ENCODE measurements at places on chromosomes 3 and 15. TPM values are rescaled to one million over a fixed set of nuclear protein-coding genes. Genes with fewer than 3 reads are reported as not detected.

DNA sequence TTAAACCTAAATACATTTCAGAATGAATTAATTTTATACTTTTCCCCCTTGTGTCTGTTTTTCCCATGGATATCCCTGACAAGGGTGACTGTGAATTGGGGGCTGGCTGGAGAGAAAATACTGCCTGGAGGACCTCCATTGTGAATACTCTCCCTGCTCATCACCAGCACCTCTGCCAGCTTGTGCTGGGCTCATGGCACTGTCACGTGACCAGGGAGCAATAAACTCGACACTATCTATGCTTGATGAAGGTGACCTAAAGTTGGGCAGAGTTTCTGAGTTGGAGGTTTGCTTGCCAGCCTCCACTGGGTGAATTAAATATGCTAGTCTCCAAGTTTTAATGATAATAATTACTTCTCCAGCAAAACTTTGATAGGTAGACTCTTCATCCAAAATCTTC, 189.5 kb downstream of the SPATA16 start:
- no peaks in the 10 kb centered on the region for H3K27me3 ChIP-seq
- no peaks in the 10 kb centered on the region for H3K4me1 ChIP-seq
- no peak for DNase-seq

DNA sequence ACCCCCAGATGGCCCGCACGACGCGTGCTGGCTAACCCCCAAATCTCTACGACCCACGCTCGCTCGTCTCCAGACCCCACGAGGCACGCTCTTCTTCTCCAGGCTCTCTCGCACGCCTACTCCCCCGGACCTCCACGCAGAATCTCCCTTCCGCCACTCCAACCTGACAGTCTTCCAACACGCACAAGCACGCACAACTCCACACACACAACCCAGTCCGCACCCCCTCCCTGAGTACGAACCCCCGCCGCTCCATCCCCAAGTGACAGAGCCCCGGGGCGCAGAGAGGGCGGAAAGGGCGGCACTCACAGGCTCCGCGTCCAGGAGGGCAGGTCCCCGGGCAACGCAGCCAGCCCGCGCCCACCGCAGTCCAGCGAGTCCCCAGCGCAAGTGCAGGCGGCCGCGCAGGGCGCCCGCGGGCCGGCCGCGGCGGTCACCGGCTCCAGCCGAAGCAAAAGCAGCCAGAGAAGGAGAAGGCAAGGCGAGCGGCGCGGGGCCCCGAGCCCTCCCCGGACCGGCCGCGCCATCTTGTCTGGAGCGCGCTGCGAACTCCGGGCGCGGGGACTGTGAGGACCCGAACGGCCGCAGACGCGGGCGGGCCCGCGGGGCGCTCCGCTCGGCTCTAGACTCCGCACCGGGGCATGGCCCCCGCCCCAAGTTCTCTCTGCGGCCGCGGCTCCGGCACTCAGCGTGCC, 794 bp downstream of the LRIG1 start:
- H3K27me3 ChIP-seq = peaks cover 18% of the 10 kb centered on the region
- no peak overlapping the region for H3K27ac ChIP-seq
- H3K4me1 ChIP-seq = peaks cover 4% of the 10 kb centered on the region
- H3K4me3 ChIP-seq = peak overlapping the region; percentile 81
- DNase-seq = peak; percentile 68
- no peaks in the 10 kb centered on the region for H3K36me3 ChIP-seq

DNA sequence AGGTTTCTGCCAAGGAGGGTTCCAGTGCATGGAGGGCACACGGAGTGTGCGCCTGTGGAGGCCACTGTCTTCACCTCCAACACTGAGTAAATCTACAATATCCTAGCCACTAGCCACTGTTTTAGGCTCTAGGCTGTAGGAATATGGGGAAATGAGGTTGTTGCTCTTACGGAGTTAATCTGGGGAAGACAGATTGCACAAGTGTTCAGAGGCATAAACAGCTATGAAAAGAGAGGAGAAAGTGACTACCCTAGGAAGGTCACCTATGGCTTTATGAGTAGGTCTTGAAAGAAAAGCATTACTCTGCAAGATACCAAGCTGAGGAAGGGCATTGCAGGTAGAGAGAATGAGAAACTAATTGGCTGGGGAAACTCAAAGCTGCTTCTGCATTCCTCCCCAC, 85.7 kb downstream of the CYP19A1 start:
- peaks cover 12% of the 10 kb centered on the region for H3K4me1 ChIP-seq
- no peaks in the 10 kb centered on the region for H3K36me3 ChIP-seq
- H3K4me3 ChIP-seq = no peak overlapping the region
- no peaks in the 10 kb centered on the region for H3K27me3 ChIP-seq
- H3K27ac ChIP-seq = no peak overlapping the region

RTF1 gene
- 61.7 TPM for polyA plus RNA-seq

- H3K27ac ChIP-seq = peak overlapping the region; percentile 33
- peak; percentile 62 for DNase-seq
- 0 out of 2 replicates have a peak, but pooled peaks cover 3% of the 10 kb centered on the region for H3K4me1 ChIP-seq
- no peaks in the 10 kb centered on the region for H3K36me3 ChIP-seq
Measured at GRCh38 chr3:10242182-10243065, 5.8 kb upstream of the TATDN2 start.

- H3K4me1 ChIP-seq = no peaks in the 10 kb centered on the region
- H3K27ac ChIP-seq = no peak overlapping the region
- no peak for DNase-seq
- H3K27me3 ChIP-seq = no peaks in the 10 kb centered on the region
- H3K36me3 ChIP-seq = no peaks in the 10 kb centered on the region
- H3K4me3 ChIP-seq = no peak overlapping the region
Measured at GRCh38 chr15:53397041-53397616, 362.3 kb downstream of the WDR72 start.

- H3K4me3 ChIP-seq = no peak overlapping the region
- no peaks in the 10 kb centered on the region for H3K27me3 ChIP-seq
- DNase-seq = peak; percentile 20
- H3K4me1 ChIP-seq = peaks cover 15% of the 10 kb centered on the region
Measured at GRCh38 chr3:194536871-194537637, 50.3 kb upstream of the ATP13A3 start.

- no peak for DNase-seq
- no peaks in the 10 kb centered on the region for H3K4me1 ChIP-seq
- H3K27me3 ChIP-seq = no peaks in the 10 kb centered on the region
- H3K36me3 ChIP-seq = peaks cover 13% of the 10 kb centered on the region
- H3K27ac ChIP-seq = no peak overlapping the region
Measured at GRCh38 chr3:38018296-38019266, 10.9 kb downstream of the PLCD1 start.

DNA sequence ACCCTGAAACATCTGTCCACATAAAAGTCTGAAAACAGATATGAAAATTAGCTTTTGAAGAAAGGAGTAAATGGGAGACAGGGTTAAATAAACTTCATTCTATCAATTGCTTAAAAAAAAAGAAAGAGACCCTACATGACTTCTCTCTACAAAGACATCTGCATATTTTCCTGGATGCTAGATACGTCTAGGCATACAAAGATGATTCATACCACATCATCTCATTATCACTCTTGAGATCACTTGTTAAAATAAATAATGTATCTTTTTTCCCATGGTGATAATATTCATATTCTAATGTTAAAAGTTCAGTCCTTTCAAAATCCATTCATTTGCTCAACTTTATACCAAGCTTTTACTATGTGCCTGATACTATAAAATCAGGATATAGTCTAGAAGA, 295.8 kb downstream of the MAGI1 start:
- H3K4me3 ChIP-seq = no peak overlapping the region
- H3K36me3 ChIP-seq = no peaks in the 10 kb centered on the region
- H3K4me1 ChIP-seq = peaks cover 10% of the 10 kb centered on the region
- peak; percentile 46 for DNase-seq

GRCh38 chr15:40443846-40444245, 3.1 kb downstream of the BAHD1 start:
- DNase-seq = peak; percentile 42
- H3K4me1 ChIP-seq = peaks cover 16% of the 10 kb centered on the region
- H3K4me3 ChIP-seq = no peak overlapping the region
- H3K27ac ChIP-seq = no peak overlapping the region

LRTM1 gene
- not detected for polyA plus RNA-seq

GRCh38 chr3:15348246-15348645, 15.9 kb upstream of the SH3BP5 start:
- H3K27me3 ChIP-seq = 0 out of 2 replicates have a peak, but pooled peaks cover 4% of the 10 kb centered on the region
- DNase-seq = no peak
- H3K27ac ChIP-seq = no peak overlapping the region
- H3K4me3 ChIP-seq = no peak overlapping the region

UPK1B gene
- not detected for polyA plus RNA-seq

- H3K27ac ChIP-seq = no peak overlapping the region
- H3K27me3 ChIP-seq = no peaks in the 10 kb centered on the region
- no peaks in the 10 kb centered on the region for H3K36me3 ChIP-seq
- no peaks in the 10 kb centered on the region for H3K4me1 ChIP-seq
- DNase-seq = no peak
Measured at GRCh38 chr3:175486255-175486654, 627.1 kb downstream of the NAALADL2 start.

BFSP2 gene
- polyA plus RNA-seq = not detected

GRCh38 chr15:76391847-76392246, 55.3 kb downstream of the ISL2 start:
- peak; percentile 3 for DNase-seq
- no peaks in the 10 kb centered on the region for H3K36me3 ChIP-seq
- no peaks in the 10 kb centered on the region for H3K27me3 ChIP-seq
- H3K4me3 ChIP-seq = no peak overlapping the region
- H3K4me1 ChIP-seq = no peaks in the 10 kb centered on the region

- no peaks in the 10 kb centered on the region for H3K36me3 ChIP-seq
- no peak for DNase-seq
- H3K4me1 ChIP-seq = no peaks in the 10 kb centered on the region
Measured at GRCh38 chr15:41995476-41995855, 23.1 kb upstream of the EHD4 start.

- peaks cover 35% of the 10 kb centered on the region for H3K4me1 ChIP-seq
- H3K27ac ChIP-seq = no peak overlapping the region
- H3K36me3 ChIP-seq = no peaks in the 10 kb centered on the region
Measured at GRCh38 chr3:101069901-101070798, 76.9 kb upstream of the ABI3BP start.

- no peak overlapping the region for H3K4me3 ChIP-seq
- no peak overlapping the region for H3K27ac ChIP-seq
- peaks cover 35% of the 10 kb centered on the region for H3K4me1 ChIP-seq
- 0 out of 2 replicates have a peak, but pooled peaks cover under 1% of the 10 kb centered on the region for H3K27me3 ChIP-seq
Measured at GRCh38 chr15:65072617-65073016, 3.9 kb upstream of the KBTBD13 start.

TLR9 gene
- 0.11 TPM for polyA plus RNA-seq

DNA sequence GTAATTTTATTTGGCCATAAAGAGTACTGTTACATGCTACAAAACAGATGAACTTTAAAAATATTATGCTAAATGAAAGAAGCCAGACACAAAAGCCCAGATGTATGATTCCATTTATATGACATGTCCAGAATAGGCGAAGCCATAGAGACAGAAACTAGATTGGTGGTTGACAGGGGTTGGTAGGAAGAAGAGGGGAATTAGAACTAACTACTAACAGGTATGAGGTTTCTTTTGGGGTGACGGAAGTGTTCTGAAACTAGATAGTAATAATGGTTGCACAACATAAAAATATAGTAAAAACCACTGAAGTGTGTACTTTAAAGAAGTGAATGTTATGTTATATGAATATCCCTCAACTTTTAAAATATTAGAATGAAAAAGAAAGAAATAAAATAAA, 66.1 kb downstream of the GBE1 start:
- no peak for DNase-seq
- H3K36me3 ChIP-seq = peaks cover 26% of the 10 kb centered on the region
- H3K4me3 ChIP-seq = no peak overlapping the region
- no peaks in the 10 kb centered on the region for H3K27me3 ChIP-seq
- no peak overlapping the region for H3K27ac ChIP-seq
- H3K4me1 ChIP-seq = peaks cover 21% of the 10 kb centered on the region

GASK1A gene
- polyA plus RNA-seq = 0.10 TPM

TBCCD1 gene
- polyA plus RNA-seq = 16.3 TPM

DNA sequence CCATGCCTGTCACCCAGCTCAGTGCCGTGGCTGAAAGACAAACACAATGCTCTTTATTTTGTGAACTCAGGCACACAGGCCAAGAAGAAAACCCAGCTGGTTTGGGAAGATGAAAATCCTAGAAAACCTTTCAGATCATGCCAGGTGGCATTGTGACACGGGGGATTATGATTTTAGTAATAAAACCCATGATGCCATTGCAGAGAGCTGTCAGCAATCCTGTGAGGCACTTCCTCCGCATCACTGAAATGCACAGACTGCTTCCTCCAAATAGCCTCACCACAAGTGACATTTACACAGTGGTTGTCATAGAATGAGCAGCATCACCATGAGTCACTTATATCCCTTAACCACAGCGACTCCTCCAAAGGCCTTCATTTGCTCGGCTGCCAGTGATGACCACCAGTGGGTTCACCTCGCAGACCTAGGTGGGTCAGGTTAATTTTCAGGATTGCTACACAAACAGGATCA, 22.7 kb downstream of the ABHD6 start:
- H3K36me3 ChIP-seq = no peaks in the 10 kb centered on the region
- no peak overlapping the region for H3K4me3 ChIP-seq
- DNase-seq = peak; percentile 93
- no peaks in the 10 kb centered on the region for H3K27me3 ChIP-seq
- peaks cover 11% of the 10 kb centered on the region for H3K4me1 ChIP-seq

OSTN gene
- not detected for polyA plus RNA-seq

- peaks cover 38% of the 10 kb centered on the region for H3K4me1 ChIP-seq
- peak; percentile 87 for DNase-seq
- H3K27me3 ChIP-seq = no peaks in the 10 kb centered on the region
- H3K4me3 ChIP-seq = no peak overlapping the region
- H3K27ac ChIP-seq = peak overlapping the region; percentile 3
- H3K36me3 ChIP-seq = no peaks in the 10 kb centered on the region
Measured at GRCh38 chr15:79644091-79644490, 212.0 kb downstream of the MINAR1 start.

SCAANT1 gene
- polyA plus RNA-seq = not detected

LRRIQ4 gene
- polyA plus RNA-seq = not detected

All from GM23248 (cell line).